ENCODE measurements at places on chromosomes 11 and 22. TPM values are rescaled to one million over a fixed set of nuclear protein-coding genes. Genes with fewer than 3 reads are reported as not detected.

The XKR3 gene
- not detected for total RNA-seq

The LINC01488 gene
- total RNA-seq: not detected

GRCh38 chr22:29158546-29158945 is 47.1 kb upstream of the EMID1 start:
- no peak for DNase-seq

DNA sequence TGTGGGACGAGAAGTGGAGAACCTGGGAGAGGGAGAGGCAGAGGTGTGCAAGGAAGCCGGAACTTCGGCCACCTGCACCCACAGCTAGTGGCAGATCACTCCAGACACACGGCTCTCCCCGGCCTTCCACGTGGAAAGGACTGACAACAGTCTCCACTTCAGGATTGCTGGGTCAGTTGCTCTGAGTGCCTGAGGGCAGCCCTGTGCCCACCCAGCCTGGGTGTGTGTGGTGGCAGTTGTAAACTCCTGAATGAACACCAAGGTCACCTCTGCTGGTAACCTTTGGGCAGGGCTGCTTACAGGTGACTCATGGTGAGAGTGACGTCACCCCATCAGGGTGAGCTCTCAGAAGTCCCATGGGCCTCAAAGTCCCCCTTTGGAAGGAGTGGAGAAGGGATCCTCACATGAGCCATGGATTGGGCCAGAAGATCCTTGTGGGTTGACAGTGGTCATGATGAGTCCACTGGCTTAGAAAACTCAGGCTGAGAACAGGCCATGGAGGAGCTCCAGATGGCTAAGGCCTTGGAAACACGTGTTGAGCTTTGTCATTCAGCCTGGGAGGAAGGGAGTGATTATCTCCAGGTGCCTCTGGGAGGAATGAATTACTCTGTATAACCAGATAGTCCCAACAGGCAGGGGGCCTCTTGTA is 71.3 kb downstream of the BCR start:
- DNase-seq: peak; percentile 41

- DNase-seq: no peak
Observed at GRCh38 chr11:6889835-6890234, 2.5 kb downstream of the OR2D2 start.

- no peak for DNase-seq
Observed at GRCh38 chr11:66863428-66864125, 6.7 kb downstream of the LRFN4 start.
